ENCODE measurements at places on chromosomes 4 and X. TPM values are rescaled to one million over a fixed set of nuclear protein-coding genes. Genes with fewer than 3 reads are reported as not detected.

DNA sequence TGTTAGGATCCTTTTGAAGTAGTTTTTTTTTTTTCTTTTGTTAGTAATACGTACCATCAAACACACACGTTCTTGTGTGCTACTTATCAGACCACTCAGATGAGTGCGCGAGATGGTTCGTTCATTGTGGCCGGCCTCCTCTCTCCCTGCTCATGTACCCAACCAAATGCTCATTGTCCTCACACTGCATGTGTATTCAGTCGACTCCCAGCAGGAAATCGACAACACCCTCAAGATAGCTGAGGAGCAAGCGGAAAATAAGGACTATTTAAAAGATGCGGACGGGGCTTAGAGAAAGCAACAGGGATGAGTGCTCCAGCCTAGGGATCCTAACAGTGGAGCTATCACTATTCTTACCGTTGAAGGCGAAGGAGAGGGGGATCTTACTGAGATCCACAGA lies 72.9 kb upstream of the GUCY1A1 start:
- DNase-seq: no peak

GRCh38 chr4:165331359-165331758 lies 3.9 kb downstream of the MSMO1 start:
- DNase-seq: no peak

DNA sequence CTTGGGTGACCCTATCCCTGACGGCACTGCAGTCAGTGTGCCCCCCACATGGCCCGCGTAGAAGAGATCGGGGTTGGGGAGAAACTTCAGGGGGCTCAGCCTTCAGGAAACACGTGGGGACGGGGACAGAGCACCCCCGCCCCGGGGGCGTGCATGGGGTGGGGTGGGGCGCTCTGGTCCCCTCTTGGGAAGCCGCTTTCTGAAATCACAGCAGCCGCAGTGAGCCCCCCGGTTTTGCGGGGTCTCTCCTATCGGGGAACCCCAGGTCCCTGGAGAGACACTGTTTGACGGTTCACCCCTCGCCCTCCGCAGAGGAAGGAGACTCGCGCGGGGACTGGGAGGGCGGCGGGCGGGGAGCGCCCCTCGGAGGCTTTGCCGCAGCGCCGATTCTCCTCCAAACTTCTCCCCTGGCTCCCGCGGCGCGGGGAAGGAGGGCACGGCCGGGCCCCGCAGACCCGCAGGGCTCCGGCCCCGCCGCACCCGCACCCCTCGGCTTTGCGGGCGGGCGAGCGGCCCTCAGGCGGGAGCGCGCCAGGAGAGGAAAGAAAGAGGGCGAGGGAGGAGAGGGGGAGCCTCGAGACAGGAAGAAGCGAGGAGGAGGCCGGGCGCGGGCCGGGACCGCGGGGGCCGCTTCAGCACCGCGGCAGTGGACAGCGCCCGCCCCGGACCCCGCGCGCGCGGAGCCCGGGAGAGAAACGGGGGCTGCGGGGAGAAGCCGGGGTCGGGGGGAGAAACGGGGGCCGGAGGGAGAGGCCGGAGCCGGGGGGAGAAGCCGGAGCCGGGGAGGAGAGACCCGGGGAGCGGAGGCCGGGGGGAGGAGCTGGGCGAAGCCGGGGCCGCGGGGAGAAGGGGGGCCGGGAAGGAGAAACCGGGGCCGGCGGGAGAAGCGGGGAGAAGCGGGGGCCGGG lies 612 bp downstream of the CPLX1 start:
- DNase-seq: peak; percentile 45

DNA sequence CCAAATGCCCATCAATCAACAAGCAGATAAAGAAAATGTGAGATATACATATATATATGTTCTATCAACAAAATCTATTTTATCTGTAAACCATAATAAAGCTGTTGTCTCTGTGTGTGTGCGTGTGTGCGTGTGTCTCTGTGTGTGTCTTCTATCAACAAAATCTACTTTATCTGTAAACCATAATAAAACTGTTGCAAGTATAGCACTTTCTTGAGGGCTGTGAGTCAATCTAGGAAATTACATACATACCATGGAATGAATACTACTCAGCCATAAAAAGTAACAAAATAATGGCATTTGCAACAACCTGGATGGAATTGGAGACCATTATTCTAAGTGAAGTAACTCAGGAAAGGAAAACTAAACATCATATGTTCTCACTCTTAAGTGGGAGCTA lies 12.5 kb upstream of the PLK4 start:
- no peak for DNase-seq

- no peak for DNase-seq
These were observed 33.9 kb upstream of the MAPK10 start for GRCh38 chr4:86393749-86394148.

- no peak for DNase-seq
These were observed 1096.6 kb downstream of the ARAP2 start for GRCh38 chr4:35147761-35148160.

GRCh38 chrX:21734175-21734574 lies 23.7 kb downstream of the SMPX start:
- no peak for DNase-seq

- no peak for DNase-seq
These were observed 40.1 kb downstream of the APLN start for GRCh38 chrX:129614481-129615255.

DNA sequence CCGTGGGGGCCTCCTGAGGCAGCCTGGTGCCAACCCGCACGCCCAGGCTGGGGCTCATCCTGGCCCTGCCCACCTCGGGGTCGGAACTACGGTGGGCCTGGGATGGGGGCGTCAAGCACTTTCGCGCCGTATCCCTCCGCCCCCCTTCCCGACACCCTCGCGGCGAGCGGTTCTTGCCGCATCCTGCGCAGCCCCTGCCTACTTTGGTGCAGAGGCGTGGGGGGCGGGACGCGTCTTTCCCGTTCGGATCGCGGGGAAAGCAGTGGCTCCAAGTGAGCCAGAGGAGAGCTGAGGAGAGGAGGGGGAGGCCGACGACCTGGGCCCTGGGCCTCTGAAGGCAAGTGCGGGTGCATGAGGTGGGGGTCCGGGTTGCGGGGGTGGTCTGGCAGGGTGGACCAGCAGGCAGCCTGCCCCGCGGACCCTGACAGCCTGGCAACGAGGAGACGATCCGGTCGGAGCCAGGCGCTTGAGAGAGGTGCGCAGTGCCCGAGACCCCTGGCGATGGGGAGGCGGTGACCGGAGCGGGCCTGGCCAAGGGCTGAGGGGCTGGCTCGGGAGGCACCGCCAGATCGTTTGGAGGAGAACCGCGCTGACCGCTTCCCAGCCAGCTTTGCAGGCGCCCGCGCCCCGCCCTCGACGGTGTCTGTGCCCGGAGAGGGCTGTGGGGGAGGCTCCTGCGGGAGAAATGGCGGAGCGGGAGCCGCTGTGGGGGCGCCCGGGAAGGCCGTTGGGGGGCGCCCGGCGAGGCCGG lies at the start of gene GPRASP2:
GPRASP2 (plus strand) TSS at position 233 of the 751 bp plus-strand sequence. CDS start 2,422 bp downstream, outside the sequence.
- DNase-seq: peak; percentile 28

DNA sequence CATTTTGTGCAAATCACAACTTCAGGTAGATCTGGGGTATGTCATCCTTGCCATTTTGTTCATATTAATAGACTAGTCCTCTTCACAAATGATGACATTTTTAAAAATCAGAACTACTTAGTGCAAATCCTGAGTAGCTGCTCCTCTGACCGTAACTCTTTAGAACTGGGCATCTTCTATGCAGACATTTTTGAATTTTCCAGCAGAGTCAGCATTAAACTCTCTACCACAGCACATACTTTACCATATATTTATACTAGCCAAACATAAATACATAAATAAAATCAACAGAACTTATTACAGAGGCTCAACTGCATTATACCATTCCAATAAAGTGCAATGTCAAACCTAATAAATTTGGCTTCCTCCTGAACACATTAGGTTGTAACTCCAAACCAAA lies 4.5 kb upstream of the SLITRK2 start:
- no peak for DNase-seq

DNA sequence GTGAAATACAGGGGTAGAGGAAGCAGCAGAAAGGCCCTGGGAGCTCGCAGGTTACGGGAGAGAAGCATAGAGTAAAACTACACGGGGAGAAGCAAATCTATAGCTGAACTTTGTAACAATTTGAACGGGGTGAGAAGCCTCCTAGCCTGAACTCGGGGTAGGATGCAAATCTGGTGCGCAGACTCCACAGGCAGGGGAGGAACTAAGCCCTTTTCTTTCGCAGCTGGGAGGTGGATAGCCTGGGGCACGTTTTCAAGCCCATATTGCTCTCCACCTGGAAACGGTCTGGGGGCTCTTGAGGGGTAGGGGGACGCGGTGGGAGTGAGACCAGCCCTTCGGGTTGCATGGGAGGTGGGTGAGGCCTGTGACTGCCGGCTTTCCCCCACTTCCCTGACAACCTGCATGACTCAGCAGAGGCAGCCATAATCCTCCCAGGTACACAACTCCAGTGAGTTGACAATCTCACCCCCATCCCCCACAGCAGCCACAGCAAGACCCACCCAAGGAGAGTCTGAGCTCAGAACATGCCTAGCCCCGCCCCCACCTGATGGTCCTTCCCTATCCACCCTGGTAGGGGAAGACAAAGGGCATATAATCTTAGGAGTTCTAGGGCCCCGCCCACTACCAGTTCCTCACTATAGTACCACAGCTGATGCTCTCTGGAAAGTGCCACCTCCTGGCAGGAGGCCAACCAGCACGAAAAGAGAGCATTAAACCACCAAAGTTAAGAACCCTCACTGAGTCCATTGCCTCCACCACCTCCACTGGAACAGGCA lies 29.9 kb downstream of the SOWAHB start:
- DNase-seq: no peak

Gene TMSB15B
- 6.0 TPM for total RNA-seq

Gene CD40LG
- total RNA-seq: not detected

Gene HCFC1
- total RNA-seq: 38.1 TPM

Gene MBNL3
- 3.5 TPM for total RNA-seq

Gene SLITRK2
- not detected for total RNA-seq

Gene UBQLN2
- total RNA-seq: 5.0 TPM

Gene KCNIP4
- not detected for total RNA-seq

Gene SPANXA1
- total RNA-seq: not detected

Gene FRG2
- total RNA-seq: not detected

All from Daoy (cell line).